Neural crest cell (in vitro differentiated cells): ENCODE measurements at places on chromosomes 4 and X. TPM values are rescaled to one million over a fixed set of nuclear protein-coding genes. Genes with fewer than 3 reads are reported as not detected.

- no peak overlapping the region for H3K27ac ChIP-seq
- H3K36me3 ChIP-seq: no peaks in the 10 kb centered on the region
- DNase-seq: no peak
- H3K4me1 ChIP-seq: no peaks in the 10 kb centered on the region
Measured at GRCh38 chr4:16205298-16206164, 20.7 kb downstream of the TAPT1 start.

GRCh38 chr4:173243321-173243720, 74.7 kb downstream of the GALNT7 start:
- H3K27ac ChIP-seq: no peak overlapping the region
- DNase-seq: no peak
- H3K36me3 ChIP-seq: peaks cover 3% of the 10 kb centered on the region
- no peaks in the 10 kb centered on the region for H3K4me1 ChIP-seq
- no peak overlapping the region for H3K4me3 ChIP-seq

GRCh38 chr4:137069473-137069872, 462.8 kb downstream of the PCDH18 start:
- peaks cover 13% of the 10 kb centered on the region for H3K4me1 ChIP-seq
- DNase-seq: no peak
- H3K27me3 ChIP-seq: no peaks in the 10 kb centered on the region
- H3K27ac ChIP-seq: no peak overlapping the region
- no peaks in the 10 kb centered on the region for H3K36me3 ChIP-seq
- H3K4me3 ChIP-seq: no peak overlapping the region

DNA sequence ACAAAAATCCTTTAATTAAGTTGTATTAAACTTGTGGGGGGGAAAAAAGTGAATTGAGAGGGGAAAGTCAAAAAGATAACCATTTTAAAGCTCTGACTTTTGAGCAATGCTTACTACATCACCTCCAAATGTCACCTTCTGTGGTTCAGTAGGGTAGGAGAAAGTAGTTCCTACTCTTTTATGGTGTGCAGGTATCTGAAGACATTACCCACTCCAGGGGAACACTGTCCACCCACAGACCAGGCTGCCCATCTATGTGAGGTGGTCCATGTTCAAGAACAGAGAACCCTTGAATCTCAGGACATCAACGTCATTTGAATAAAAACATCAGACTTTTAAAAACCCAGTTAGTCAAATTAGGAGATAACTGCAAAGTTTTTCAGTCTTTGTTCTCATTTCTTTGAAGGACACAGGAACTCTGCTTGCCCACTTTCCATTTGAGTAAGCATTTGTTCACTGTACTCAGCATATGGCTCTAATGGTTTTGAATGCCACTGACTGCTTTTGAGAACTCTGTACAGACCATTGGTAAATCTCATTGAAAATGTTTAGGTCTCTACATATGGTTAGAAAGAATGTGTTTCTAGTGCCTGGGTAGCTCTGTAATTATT, 18.4 kb downstream of the NMU start:
- peaks cover 5% of the 10 kb centered on the region for H3K4me1 ChIP-seq
- H3K27ac ChIP-seq: no peak overlapping the region
- no peaks in the 10 kb centered on the region for H3K36me3 ChIP-seq
- H3K4me3 ChIP-seq: no peak overlapping the region

The HSFX3 gene
- not detected in 2 replicates for total RNA-seq

The LRRC66 gene
- total RNA-seq: 0.33 and 0.34 TPM in 2 replicates

- peaks cover 13% of the 10 kb centered on the region for H3K27me3 ChIP-seq
- H3K4me3 ChIP-seq: no peak overlapping the region
- DNase-seq: no peak
- H3K27ac ChIP-seq: no peak overlapping the region
Measured at GRCh38 chr4:80787306-80787705, 243.2 kb upstream of the BMP3 start.

The H2BW1 gene
- not detected in 2 replicates for total RNA-seq

GRCh38 chr4:110211007-110211769, 12.8 kb upstream of the ELOVL6 start:
- no peak for DNase-seq
- no peak overlapping the region for H3K27ac ChIP-seq
- no peaks in the 10 kb centered on the region for H3K36me3 ChIP-seq
- H3K27me3 ChIP-seq: no peaks in the 10 kb centered on the region
- H3K4me3 ChIP-seq: no peak overlapping the region

The HSFX4 gene
- not detected in 2 replicates for total RNA-seq

DNA sequence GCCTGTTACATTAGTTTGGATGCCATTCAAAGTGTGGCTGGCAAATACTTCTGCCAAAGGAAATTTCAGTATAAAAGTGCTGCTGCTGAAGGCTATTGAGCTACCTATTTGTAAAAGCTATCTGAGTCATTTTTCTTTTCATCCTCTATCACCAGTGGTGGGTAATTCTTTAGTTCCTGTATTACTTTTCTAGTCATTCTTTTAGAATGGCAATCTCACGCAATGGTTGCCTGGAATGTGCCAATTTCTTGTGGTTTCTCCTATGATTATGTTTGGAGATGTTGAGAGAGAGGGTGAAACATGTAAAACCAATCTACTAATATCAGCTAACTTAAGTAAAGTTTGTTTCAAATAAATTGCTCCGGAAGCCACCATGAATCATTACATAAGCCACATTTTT, 685.0 kb downstream of the RAPGEF2 start:
- no peak for DNase-seq
- H3K36me3 ChIP-seq: no peaks in the 10 kb centered on the region
- no peak overlapping the region for H3K4me3 ChIP-seq
- H3K4me1 ChIP-seq: peaks cover 6% of the 10 kb centered on the region
- no peaks in the 10 kb centered on the region for H3K27me3 ChIP-seq
- no peak overlapping the region for H3K27ac ChIP-seq

The CT83 gene
- not detected in 2 replicates for total RNA-seq

The CT55 gene
- 0.14 and 0.23 TPM in 2 replicates for total RNA-seq

The FRMD7 gene
- 0.21 and 0.52 TPM in 2 replicates for total RNA-seq

DNA sequence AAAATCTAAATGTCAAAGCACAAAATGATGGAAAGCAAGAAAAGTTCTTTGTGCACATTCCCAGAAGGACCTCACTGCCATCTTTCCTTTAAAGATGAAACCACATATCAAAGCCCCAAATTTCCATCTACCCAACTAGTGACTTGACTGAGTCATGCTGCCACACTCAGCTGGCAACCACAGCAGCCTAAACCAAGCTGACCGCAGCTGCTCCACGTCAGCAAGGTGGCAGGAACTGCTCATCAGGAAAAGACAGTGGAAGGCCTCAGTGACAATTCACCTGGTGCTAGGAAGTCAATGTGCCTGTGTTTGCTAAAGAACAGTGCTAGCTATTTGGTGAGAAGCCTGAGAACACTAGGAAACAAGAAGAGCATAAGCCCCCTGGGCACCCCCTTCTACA, 26.1 kb downstream of the ACOX3 start:
- H3K27ac ChIP-seq: no peak overlapping the region
- DNase-seq: no peak
- peaks cover 3% of the 10 kb centered on the region for H3K36me3 ChIP-seq
- no peak overlapping the region for H3K4me3 ChIP-seq

The ASB11 gene
- total RNA-seq: not detected in 2 replicates

GRCh38 chr4:8748236-8748575, 123.4 kb downstream of the HMX1 start:
- no peak for DNase-seq
- H3K27ac ChIP-seq: no peak overlapping the region
- no peak overlapping the region for H3K4me3 ChIP-seq
- no peaks in the 10 kb centered on the region for H3K4me1 ChIP-seq
- H3K36me3 ChIP-seq: no peaks in the 10 kb centered on the region
- peaks cover 58% of the 10 kb centered on the region for H3K27me3 ChIP-seq

DNA sequence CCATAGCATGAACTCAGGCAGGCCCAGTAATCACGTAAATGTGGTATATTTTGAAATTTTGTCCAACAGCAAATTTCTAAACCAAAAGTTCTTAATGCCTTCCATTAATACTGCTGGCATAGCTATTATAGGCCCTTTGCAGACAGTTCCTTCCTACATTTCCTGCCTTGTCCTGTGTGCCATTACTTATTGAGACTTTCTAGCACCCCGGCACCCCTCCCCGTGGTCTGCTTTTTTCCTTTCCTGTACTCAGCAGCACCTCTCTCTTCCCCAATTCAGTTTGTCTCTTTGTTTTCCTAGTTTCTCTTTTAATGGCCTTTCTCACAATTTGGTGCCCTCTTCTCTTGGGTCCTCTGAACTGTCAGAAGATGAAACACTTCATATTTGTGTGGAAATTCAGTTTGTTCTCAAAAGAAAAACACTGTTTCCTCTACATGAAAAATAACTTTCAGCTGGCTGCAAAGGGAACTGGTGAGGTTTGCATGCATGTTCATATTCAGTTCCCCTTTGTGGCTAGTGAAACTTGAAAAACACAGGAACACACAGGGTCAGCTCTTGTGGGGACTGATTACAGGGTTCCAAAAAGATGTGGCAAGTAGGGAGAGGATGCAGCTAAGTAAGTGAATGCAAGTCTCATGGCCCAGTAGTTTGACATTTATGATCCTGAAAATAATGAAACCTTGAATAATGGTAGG, 17.1 kb downstream of the GPR34 start:
- no peak overlapping the region for H3K4me3 ChIP-seq
- peaks cover 2% of the 10 kb centered on the region for H3K36me3 ChIP-seq
- H3K4me1 ChIP-seq: peaks cover 12% of the 10 kb centered on the region
- H3K27ac ChIP-seq: no peak overlapping the region
- H3K27me3 ChIP-seq: no peaks in the 10 kb centered on the region

GRCh38 chr4:42268824-42269223, 116.4 kb upstream of the BEND4 start:
- no peak for DNase-seq
- H3K4me3 ChIP-seq: no peak overlapping the region
- H3K36me3 ChIP-seq: no peaks in the 10 kb centered on the region
- H3K4me1 ChIP-seq: no peaks in the 10 kb centered on the region
- H3K27me3 ChIP-seq: no peaks in the 10 kb centered on the region

DNA sequence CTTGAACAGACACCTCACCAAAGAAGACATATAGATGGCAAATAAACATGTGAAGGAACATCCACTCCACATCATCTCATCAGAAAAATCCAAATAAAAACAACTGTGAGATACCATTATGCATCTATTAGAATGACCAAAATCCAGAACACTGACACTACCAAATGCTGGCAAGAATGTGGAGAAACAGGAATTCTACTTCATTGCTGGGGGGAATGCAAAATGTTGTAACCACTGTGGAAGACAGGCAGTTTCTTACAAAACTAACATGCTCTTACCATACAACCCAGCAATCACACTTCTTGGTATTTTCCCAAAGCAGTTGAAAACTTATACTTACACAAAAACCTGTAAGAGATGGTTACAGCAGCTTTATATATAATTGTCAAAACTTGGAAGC, 38.2 kb upstream of the ANTXR2 start:
- H3K4me3 ChIP-seq: no peak overlapping the region
- H3K27ac ChIP-seq: no peak overlapping the region
- no peaks in the 10 kb centered on the region for H3K4me1 ChIP-seq
- H3K27me3 ChIP-seq: peaks cover under 1% of the 10 kb centered on the region
- no peak for DNase-seq
- peaks cover 3% of the 10 kb centered on the region for H3K36me3 ChIP-seq

DNA sequence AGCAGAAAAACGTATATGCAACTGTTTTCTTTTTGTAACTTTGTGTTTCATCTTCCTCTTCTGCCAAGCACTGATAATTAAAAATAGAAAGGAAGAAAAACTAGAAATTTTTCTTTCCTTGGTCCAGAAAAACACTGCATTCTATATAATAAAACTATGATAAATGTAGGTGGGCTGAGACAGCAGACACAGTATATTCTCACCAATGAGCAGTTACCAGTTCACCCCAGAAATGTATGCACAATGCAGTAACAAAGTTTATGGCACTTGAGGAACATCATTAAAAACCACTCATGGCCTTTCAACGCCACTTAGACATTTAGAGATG, 79.4 kb downstream of the FAT1 start:
- peaks cover 7% of the 10 kb centered on the region for H3K36me3 ChIP-seq
- H3K27ac ChIP-seq: no peak overlapping the region
- H3K4me1 ChIP-seq: peaks cover 3% of the 10 kb centered on the region
- DNase-seq: no peak

The SUPT20HL2 gene
- total RNA-seq: not detected in 2 replicates

The PAGE4 gene
- total RNA-seq: not detected in 2 replicates

The BEX5 gene
- total RNA-seq: 3.1 and 3.8 TPM in 2 replicates

DNA sequence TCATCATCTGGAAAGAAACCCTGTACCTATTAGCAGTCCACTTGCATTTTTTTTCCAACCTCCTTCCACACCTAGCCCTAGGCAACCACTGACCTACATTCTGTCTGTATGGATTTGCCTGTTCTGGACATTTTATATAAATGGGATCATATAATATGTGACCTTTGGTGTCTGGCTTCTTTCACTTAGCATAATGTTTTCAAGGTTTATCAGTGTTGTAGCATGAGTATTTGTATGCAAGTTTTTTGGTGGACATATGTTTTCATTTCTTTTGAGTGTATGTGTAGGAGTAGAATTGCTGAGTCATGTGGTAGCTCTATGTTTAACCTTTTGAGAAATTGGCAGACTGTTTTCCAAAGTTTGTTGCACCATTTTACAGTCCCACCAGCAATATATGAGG, 198.6 kb downstream of the CEP135 start:
- no peaks in the 10 kb centered on the region for H3K27me3 ChIP-seq
- H3K4me1 ChIP-seq: peaks cover 17% of the 10 kb centered on the region
- no peak overlapping the region for H3K27ac ChIP-seq
- H3K36me3 ChIP-seq: no peaks in the 10 kb centered on the region
- H3K4me3 ChIP-seq: no peak overlapping the region

The KIT gene
- 14.5 and 18.7 TPM in 2 replicates for total RNA-seq

DNA sequence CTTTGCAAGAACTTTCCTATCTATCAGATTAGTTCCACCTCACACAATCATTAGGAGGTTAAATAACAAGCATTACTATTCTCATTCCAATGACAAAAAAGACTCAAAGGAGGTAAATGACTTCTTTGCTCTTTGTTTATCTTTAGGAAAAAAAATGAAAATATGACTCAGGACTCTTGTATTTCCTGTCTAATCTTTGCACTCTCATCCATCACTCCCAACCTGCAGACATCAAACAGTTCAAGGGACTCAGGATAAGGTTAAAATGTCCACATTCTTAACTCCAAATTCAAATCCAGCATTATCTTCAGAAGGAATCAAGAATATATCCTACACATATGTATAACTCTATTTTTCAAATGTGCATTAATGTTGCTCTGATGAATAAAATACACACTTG, 139.6 kb downstream of the UNC5C start:
- no peak for DNase-seq
- peaks cover 51% of the 10 kb centered on the region for H3K4me1 ChIP-seq
- H3K27me3 ChIP-seq: peaks cover 20% of the 10 kb centered on the region
- no peaks in the 10 kb centered on the region for H3K36me3 ChIP-seq
- H3K27ac ChIP-seq: no peak overlapping the region

The MXRA5 gene
- total RNA-seq: 1.3 TPM in 2 replicates

- no peak overlapping the region for H3K4me3 ChIP-seq
- no peaks in the 10 kb centered on the region for H3K27me3 ChIP-seq
- peaks cover 2% of the 10 kb centered on the region for H3K36me3 ChIP-seq
- no peak overlapping the region for H3K27ac ChIP-seq
- no peak for DNase-seq
Measured at GRCh38 chr4:108838451-108838850, 75.6 kb upstream of the ETNPPL start.
